ENCODE measurements at places on chromosomes 5 and 9. TPM values are rescaled to one million over a fixed set of nuclear protein-coding genes. Genes with fewer than 3 reads are reported as not detected.

GRCh38 chr5:179893958-179894895 lies 13.5 kb downstream of the TBC1D9B start:
- peaks cover 8% of the 10 kb centered on the region for H3K4me1 ChIP-seq
- H3K27ac ChIP-seq, result no peak overlapping the region
- no peaks in the 10 kb centered on the region for H3K27me3 ChIP-seq
- no peak overlapping the region for H3K4me3 ChIP-seq

GRCh38 chr5:62720031-62720441 lies 141.4 kb downstream of the LRRC70 start:
- no peak overlapping the region for H3K4me3 ChIP-seq
- no peak for DNase-seq
- H3K36me3 ChIP-seq, result no peaks in the 10 kb centered on the region
- H3K27me3 ChIP-seq, result no peaks in the 10 kb centered on the region

HCN1 gene
- not detected for total RNA-seq

TAF1L gene
- total RNA-seq, result not detected

All from spleen (tissue), 13 donors.